ENCODE measurements at places on chromosomes 3 and 15.

DNA sequence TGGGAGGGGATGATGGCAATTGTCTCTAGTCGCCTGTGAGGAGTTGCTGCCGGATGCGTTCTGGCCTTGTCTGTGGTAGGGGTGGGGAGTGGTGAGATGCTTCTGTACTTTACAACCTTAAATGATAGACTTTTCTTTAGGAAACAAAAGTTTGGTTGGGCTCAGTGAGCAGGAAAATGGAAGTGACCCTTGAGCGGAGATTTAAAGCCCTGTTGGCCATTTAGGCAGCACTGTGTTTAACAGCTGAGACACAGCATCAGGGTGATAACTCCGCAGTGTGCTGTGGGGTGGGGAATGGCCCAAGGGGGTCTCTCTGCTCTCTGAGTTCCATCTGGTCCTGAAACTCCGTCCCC lies 36.6 kb downstream of the SPSB4 start:
- no peak for DNase-seq

DNA sequence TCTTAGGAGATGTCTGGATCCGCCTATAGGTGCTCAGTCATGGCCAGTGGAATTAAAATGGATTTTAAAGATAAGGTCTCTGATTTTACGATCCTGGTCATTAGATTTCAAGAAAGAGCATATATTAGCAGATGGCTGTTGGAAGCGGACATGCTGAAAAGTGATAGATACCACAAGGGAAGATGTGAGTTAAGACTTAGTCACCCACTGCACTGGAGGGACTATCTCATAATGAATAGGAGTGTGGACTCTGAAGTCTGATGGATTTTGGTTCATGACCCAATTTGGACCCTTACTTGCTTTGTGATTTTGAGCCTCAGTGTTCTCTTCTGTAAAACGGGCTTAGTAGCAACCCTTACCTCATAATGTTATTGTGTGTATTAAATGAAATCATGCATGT lies 214.7 kb downstream of the CHST2 start:
- DNase-seq, result no peak

GRCh38 chr3:152471814-152472671 lies 203.3 kb downstream of the MBNL1 start:
- DNase-seq, result peak; percentile 67

DNA sequence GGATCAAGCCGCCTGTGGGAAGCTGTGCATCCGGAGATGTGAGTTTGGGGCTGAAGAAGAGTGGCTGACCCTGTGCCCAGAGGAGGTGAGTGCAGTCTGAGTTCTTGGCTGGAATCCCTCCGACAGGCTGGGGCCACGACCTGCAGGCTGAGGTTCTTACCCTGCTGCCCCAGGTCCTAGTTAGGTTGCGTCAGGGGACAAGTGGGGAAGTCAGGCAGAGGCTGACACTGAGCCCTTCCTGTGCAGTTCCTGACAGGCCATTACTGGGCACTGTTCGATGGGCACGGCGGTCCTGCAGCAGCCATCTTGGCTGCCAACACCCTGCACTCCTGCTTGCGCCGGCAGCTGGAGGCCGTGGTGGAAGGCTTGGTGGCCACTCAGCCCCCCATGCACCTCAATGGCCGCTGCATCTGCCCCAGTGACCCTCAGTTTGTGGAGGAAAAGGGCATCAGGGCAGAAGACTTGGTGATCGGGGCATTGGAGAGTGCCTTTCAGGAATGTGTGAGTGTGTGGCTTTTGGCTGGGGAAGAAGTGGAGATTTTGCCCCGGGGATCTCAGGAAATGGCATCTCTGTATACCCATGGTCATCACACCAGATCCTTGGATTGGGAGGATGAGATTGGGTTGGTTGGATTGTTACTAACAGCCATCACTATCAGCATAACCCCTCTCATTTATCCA lies 1.3 kb downstream of the PPM1M start:
- no peak for DNase-seq

- no peak for DNase-seq
Observed at GRCh38 chr3:64491843-64492242, 196.0 kb downstream of the ADAMTS9 start.

- no peak for DNase-seq
Observed at GRCh38 chr15:26421065-26421464, 351.8 kb downstream of the GABRB3 start.

- DNase-seq, result no peak
Observed at GRCh38 chr15:55270291-55270690, 19.3 kb downstream of the RAB27A start.

- no peak for DNase-seq
Observed at GRCh38 chr3:184741798-184742675, 30.2 kb upstream of the MAGEF1 start.

DNA sequence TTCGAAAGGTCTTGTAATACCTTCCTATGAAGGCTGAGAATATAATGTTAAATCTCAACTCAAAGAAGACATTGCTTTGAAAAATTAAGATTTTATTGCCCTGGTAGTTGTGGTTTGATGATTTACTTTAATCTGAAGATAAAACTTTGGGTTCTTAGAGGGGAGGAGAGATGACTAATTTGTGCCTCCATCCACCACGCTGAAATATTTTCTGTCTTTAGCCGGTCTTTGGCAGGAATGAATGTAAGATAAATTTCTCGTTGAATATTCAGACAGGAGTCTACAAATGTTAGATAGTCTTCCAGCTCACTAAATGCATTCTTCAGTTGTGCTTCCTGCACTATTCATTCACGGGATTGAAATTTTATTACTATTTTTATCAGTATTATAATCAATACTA lies 844.3 kb upstream of the NR2F2 start:
- no peak for DNase-seq

DNA sequence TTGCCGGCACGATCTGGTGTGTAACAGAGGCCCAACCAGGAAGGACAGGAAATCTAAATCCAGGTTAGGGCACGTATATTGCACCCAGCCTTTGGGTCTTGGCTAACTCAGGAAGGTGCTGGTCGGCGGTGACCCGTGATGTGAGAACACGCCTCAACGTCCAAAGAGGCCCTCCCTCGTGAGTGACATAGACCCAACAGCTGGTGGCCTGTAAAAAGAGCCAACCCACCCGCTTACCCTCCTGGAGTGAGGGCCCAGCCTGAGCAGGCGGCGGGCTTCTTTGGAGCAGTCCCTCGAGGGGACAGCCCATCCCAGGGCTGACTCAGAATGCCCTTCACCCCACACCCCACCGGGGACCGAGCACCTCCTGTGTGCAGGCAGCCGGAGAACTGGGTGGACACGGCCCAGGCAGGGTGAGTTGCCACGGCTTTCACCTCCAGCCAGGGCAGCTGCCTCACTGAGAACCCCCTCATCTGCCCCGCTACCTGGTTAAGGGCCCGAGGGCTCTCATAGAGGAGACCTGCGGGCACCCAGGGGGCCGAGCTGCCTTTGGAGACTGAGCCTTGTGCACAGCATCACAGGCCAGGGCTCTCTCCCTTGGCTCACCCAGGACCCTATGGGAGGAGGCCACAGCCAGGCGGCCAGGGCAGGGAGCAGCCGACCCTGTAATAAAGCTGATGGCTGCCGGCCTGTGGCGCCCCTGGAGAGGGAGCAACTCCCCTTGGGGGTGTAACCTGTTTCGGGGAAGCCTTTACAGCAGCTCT lies 41.8 kb downstream of the ZNF710 start:
- DNase-seq, result no peak

DNA sequence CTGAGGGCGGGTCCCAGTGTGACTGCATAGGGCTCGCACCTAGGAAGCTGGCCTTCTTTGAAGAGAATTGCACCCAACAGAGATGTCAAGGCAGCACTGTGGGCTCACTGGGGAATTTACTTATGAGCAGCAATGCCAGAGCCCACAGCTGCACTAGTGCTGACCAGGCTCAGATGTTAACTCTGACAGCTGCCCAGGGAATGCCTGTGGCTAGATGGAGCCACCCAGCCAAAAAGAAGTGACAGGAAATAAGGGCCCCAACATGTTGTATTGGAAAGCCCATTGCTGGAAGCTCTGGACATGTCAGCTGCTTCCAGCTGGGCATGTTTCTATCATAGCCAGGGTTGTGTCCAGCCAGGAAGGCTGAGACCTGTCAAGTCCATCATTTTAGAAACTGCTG lies 90.9 kb upstream of the ZNF280D start:
- DNase-seq, result no peak

DNA sequence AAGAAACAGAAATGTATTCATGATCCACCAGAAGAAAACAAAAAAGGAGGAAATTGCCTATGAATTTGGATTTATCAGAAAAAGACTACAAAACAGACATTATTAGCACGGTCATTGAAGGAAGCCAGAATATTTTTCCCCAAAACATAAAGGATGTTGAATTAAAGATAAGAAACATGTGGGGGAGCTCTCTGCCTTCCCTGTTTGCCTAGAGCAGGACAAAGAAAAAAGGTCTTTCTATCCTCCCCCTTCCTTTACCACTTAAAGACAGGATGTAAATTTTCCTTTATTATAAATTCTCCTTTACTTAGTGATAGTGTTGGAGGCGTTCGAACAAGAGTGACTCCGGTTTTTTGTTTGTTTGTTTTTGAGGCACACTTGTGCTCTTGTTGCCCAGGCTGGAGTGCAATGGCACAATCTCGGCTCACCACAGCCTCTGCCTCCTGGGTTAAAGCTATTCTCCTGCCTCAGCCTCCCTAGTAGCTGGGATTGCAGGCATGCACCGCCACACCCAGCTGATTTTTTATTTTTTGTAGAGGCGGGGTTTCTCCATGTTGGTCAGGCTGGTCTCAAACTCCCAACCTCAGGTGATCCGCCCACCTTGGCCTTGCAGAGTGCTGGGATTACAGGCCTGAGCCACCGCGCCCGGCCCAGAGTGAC lies 14.9 kb upstream of the RPN1 start:
- peak; percentile 12 for DNase-seq

DNA sequence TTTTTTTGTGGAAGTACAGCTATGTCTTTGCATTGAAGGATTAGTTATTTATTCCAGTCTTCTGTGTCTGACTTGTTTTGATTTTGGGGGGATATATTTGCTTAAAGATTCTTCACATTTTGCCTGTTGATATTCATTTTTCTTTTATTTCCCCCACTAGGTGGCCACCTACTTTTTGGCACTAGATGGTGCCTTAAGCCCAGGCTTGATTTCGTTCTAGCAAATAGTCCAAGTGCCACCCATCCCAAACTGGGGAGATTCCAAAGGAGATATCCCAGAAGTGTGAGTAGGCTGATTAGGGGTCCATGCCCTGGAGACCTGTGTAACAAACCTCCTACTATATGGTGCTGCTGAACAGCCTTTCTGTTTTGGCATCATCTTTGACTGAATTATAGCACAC lies 80.0 kb upstream of the SPATA16 start:
- no peak for DNase-seq
